ENCODE measurements at places on chromosomes 2 and 18.
A peak's percentile ranks its signal among the peaks of the same experiment; 100 is the strongest.

DNA sequence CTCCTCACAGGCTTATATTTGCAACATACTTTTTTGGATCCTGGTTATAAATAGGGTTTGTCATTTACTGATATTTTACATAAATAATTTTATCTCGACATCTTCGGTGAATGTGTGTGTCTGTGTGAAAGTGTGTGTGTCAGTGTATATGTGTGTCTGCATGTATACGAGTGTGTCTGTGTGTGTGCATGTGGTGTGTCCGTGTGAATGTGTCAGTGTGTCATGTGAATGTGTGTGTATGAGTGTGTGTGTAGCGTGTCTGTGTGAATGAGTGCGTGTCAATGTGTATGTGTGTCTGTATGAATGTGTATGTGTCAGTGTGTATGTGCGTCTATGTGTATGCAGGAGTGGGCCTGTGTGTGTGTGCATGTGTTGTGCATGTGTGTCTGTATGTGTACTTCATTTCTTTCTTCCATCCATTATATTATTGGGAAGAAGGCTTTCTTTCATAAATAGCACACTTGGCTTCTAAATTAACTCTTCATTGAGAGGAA, 161.6 kb downstream of the ST6GAL2 start:
- DNase-seq: no peak

DNA sequence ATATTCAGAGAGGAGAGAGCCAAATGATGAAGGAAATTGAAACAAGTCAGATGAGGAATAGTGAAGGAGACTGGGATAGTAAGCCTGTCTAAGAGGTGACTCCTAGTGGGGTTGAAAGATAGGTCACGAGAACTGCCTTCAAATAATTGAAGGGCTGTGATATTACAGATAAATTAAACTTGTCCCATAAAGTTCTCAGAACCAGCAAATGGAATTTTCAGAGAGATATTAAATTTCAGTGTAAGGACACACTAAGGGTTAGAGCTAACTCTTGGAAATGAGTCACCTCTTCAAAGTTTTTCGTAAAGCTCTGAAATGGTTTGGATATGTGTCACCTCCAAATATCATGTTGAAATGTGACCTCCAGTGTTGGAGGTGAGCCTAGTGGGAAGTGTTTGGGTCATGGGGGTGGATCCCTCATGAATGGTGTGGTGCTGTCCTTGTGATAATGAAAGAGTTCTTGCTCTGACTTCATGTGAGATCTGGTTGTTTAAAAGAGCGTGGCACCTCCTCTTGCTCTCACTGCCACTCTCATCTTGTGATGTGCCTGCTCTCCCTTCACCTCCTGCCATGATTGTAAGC, 87.3 kb downstream of the BABAM2 start:
- DNase-seq: no peak

GRCh38 chr2:50753234-50753633, 278.7 kb downstream of the NRXN1 start:
- no peak for DNase-seq

DNA sequence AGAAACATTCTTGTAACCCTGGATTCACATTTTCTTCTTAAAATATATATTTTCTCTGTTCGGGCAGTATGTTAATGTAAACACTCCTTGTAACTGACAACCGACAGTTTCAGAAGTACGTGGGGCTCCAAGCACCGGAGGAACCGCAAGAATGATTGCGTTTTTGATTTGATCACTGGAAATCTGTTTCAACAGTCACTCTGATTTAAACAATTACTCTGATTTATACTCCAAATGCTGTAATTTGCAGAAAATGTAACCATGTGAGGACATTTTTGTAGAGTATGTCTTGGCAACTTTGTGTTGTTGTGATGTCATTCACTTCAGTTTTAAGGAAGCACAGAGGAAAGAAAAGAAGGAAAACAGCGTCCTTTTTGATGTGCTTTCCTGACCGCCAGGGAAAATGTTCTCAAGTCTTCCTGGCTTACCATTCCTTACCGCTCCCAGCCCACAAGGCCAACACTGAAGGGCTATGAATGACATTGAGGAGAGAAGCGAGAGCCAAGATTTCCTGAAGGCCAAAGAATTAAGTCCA, 77.7 kb downstream of the APOB start:
- no peak for DNase-seq

DNA sequence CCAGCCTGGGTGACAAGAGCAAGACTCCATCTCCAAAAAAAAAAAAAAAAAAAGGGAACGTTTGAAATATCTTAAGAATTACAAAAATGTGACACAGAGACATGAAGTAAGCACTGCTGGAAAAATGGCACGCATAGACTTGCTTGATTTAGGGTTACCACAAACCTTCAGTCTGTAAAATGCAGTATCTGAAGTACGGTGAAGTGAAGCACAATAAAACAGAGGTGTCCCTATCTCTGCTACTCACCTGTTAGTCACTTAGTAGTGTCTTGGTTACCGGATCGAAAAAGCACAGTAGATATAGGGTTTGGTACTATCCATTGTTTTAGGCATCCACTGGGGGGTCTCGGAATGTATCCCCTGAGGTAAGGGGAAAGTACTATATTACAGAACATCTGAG, 11.6 kb upstream of the GREB1L start:
- no peak for DNase-seq

GRCh38 chr18:11655606-11655932, 33.5 kb upstream of the GNAL start:
- DNase-seq: no peak

DNA sequence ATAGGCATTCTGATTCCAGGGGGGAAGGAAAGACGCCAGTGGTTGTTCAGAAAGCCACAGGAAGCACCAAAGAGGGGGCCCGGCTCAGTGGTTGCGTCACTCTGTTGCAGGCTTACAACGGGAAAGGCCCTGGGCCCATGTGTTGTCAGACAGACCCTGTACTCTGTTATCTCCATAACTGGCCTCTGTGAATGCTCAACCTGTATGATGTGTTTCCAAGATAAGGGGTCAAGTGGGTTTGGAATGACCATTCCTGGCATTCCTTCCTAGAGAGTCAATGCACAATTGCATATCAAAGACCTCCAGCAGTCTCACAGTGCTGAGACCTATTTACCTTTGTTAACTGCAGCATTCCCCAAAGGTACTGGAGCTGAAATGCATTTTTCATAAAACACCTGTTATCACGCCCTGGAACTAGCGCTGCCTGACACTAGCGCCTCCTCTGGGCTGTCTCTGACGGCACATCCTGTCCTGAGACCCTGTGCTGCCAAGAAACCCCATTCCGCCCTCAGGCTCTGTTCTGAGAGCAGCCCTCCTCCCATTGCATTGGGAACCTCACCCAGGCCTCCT, 13.2 kb upstream of the LRRFIP1 start:
- no peak for DNase-seq

GRCh38 chr2:180205621-180206235, 198.6 kb upstream of the CWC22 start:
- no peak for DNase-seq

DNA sequence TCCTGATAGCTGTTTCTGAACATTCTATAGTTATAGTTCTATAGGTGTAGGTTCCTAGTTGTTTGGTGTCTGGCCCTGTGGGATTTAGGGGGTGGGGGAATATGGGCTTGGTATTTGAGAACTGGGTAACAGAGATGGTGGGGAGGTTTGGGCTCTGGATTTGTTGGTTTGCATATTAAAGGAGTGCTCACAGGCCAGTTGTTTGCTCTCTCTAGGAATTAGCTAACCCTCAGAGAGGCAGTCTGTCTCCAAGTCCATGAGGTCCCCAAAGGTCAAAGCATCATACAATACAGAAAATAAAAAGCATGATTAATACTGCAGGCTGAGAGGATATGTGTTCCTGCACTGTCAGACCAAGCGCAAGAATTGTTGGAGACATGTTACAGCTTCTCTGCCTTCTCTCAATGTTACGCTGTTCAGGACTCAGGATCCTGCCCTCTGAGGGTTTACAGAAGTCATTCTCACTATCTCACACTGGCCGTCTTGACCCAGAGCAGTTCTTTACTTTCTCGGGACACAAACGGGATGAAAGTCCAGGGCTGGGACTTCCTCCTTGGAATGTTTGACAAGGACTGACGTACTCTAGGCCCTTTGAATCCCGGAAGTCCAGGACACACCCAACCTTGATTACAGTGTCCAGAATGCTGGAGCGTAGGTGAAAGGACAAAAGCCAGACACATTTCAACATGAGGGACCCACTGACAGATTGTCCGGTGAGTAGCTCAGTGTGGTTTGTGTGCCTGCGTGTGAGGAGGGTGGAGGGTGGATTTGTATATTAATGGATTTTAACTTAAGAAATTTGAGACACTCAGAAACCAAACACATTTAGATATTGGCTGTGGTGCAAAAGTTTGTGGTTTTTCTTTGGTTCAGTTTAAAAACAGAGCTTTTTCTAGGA, at the start of gene NOSTRIN:
NOSTRIN (plus strand) TSS at position 677 of the 898 bp plus-strand sequence; CDS start at position 687, 10 bp downstream.
- DNase-seq: no peak

- no peak for DNase-seq
These were observed 44.3 kb upstream of the MRPL33 start for GRCh38 chr2:27727257-27727656.

DNA sequence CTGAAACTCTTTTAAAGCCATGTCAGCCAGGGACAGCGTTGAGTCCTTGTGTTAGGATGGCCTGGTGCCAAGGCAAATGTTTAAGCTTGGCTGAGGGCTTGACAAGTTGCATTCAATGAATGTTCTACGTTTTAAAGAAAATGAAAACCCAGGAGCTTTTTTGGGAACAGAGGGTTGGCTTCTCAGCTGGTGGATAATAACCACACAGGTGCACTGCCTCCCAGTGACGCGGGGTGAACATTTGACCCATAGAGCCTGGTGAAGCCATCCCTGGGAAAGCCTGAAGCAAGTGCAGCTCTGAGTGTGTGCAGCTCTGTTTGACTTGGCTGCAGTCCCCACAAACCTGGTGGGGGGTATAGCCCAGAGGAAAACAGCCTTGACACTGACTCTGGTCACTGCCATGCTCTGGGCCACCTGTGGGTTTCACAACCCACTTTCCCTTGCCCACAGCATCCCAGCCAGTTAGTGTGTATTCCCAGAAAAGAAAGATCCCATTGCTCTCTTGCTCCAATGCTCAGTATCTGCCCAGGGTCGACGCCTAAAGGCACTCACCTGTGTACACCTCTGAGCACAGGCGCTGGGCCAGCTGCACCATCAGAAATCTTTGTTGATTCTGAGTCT, 874.9 kb downstream of the RNF144A start:
- DNase-seq: peak; percentile 43

DNA sequence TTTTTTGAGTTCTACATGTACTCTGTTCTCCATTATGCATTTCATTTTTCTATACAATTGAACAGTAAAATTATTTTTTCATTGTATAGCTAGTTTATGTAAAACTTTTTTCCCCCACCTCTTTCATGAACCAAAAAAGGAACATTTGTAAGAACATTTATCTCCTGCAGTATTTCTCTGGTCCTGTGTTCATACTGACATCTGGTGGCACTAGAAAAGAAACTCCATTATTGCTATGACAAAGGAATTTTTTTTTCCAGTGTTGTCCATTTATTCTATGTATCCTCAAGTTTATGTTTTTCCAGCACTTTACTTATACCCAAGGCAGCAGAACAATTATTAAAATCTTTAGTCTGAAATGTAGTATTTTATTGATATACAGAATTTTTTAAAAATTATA, 27.4 kb upstream of the CHAC2 start:
- no peak for DNase-seq

DNA sequence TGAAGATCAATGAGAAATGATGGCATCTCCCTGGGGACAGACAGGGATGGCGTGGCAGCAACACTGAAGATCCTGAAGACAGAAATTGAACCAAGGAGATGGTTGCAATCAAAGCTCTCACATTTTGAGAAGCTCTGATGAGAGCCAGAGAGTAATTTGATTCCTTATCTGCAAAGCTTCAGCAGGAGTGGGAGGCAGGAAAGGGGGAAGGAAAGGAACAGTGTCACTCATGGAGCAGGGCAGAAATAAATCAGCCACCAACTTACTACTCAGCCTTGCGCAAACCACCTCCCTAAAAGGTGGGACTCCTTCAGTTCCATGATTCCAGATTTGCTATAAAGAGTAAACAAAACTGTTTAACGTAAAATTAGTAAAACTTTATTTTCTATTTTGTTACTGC, 119.2 kb downstream of the CACNB4 start:
- DNase-seq: no peak

DNA sequence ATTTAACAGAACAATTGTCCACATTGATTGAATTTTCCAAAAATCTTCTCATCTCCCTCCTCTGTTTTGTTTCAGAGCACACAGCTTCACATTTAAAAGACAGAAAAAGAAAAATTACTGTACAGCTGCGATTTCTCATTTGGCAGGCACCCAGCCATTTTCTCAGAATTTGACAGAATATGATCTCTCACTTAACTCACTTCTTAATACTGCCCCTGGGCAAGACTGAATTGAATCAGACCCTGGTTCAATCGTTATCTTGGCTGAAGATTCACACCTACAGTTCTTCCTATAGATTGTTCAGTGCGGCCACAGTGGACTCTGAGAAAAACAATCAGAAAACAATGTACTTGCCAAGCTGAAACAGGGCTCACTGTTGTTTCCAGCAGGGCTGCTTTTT, 90.2 kb upstream of the LHCGR start:
- no peak for DNase-seq

DNA sequence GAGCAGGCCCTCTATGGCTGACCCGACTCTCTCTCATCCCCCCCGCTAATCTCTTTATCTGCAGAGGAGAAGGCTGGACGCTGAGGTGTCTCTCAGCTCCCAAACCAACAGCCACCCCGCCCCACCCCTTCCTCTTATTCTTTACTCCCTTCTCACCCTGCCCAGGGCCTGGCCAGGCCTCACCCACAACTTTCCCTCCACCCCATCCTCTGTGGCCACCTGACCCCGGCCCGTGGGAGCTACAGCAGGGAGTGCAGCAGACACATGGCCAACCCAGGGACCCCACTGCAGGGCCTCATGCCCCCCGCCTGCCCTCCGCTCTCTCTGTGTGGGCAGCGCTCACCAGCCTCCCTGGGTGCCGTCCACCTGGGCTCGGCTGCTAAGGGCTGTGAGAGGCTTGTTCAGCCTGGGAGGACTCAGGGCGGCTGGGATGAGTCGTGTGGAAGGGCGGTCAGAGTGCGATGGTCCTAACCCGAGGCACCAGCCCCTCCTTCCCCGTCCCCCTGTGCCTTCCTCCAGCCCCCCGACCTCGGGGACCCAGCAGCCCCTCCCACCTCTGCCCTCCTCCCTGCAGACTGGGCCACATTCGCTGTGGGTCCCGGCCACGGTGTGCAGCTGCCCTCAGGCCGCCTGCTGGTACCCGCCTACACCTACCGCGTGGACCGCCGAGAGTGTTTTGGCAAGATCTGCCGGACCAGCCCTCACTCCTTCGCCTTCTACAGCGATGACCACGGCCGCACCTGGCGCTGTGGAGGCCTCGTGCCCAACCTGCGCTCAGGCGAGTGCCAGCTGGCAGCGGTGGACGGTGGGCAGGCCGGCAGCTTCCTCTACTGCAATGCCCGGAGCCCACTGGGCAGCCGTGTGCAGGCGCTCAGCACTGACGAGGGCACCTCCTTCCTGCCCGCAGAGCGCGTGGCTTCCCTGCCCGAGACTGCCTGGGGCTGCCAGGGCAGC, 6.8 kb downstream of the NEU4 start:
- no peak for DNase-seq

- DNase-seq: no peak
These were observed 322.6 kb downstream of the RBM43 start for GRCh38 chr2:150939087-150939486.

GRCh38 chr18:61694236-61694635, 198.6 kb downstream of the RNF152 start:
- DNase-seq: no peak

GRCh38 chr2:26054598-26055348, 20.9 kb downstream of the RAB10 start:
- DNase-seq: no peak

GRCh38 chr2:7745369-7745768, 828.2 kb downstream of the RNF144A start:
- DNase-seq: no peak

- DNase-seq: no peak
These were observed 1624.2 kb downstream of the LRP1B start for GRCh38 chr2:140506606-140507005.

Measured in NCI-H1436 (cell line).